ENCODE measurements at places on chromosomes 6 and 20. TPM values are rescaled to one million over a fixed set of nuclear protein-coding genes. Genes with fewer than 3 reads are reported as not detected.

DNA sequence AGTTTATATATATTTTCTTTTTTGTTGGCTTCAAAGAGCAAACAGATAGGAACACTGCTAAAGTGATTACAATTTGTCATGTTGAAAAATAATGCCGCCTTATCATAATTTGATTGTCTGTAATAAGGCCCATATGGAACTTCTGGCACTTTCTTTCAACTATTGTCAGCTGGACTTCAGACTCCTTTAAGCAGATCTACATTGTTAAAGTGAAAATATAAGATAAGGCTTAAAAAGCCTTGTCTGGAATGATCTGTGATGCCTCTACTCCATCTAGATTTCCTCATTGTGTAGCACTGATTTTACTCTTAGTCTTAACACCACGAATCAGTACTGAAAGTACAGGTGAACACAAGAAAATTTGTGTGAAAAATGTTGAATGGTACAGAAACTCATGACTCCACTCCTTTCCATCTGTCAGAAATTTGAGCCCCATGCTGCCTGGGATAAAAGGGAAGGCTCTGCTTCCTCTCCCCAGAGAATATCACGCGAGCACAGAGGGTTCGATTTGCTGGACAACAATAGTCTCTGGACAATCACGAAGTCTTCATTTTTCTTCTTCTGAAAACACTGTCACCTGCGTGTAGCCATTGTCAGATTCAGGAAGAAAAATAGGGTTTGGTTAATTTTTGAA is 56.0 kb downstream of the BCAS1 start:
- peaks cover 13% of the 10 kb centered on the region for H3K4me1 ChIP-seq
- no peaks in the 10 kb centered on the region for H3K27me3 ChIP-seq
- peak overlapping the region; percentile 93 for H3K27ac ChIP-seq
- H3K4me3 ChIP-seq = no peak overlapping the region
- DNase-seq = no peak
- H3K36me3 ChIP-seq = no peaks in the 10 kb centered on the region

DNA sequence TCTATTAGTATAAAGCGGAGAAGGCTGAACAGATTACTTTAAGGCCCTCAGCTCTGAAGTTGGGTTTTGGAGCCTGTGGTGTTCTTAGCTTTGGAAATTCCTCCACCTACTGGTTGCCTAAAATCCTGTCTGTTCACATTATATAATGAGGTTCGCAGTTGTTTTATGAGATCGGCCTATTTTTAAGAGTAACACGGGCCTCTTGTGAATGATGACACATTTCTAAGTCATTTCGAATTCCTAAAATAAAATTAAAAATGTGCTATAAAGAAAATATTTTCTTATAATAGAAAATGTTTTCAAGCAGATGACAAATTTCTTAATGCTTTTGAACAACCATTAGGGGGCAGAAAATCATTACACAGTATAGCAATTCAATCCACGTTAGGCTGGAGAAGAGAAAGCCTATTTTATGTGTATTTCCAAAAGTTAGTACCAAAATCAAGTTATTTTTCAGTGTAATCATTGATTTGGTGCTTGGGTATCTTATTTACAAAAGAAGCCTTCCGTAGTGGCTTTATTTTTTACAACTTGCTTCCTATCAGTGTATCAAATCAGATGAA is 15.8 kb upstream of the FAM8A1 start:
- H3K4me1 ChIP-seq = peaks cover 4% of the 10 kb centered on the region
- no peaks in the 10 kb centered on the region for H3K27me3 ChIP-seq
- peak; percentile 23 for DNase-seq

DNA sequence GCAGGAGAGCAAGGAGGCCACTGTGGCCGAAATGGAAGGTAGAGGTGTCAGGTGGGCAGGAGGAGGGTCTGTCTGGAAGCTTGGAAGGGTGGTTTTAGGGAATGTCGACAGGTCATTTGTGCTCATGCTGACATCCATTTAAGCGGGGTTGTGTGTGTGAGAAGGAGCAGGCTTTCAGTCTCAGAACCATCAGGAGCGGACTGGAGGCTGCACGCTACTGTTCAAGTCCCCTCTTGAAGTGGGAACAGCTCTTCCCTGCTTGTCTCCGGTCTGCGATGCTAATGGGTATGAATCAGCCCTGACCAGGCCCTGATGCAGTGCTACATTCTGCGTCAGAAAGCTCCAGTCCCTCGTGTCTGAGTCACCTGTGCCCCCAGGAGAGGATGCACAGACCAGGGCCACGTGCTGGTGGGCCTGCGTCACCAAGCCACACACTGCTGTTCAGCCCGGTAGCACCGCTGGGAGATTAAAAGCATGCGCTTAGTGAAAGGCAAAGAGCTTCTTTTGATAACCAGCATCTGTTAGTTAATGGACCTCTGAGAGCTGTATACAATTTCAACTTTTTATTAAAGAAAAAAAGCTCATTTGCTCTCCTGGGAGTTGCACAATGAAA is 58.0 kb downstream of the APCDD1L start:
- H3K4me1 ChIP-seq = peaks cover 21% of the 10 kb centered on the region
- H3K27me3 ChIP-seq = no peaks in the 10 kb centered on the region
- DNase-seq = no peak
- H3K36me3 ChIP-seq = peaks cover 34% of the 10 kb centered on the region
- H3K27ac ChIP-seq = no peak overlapping the region

DNA sequence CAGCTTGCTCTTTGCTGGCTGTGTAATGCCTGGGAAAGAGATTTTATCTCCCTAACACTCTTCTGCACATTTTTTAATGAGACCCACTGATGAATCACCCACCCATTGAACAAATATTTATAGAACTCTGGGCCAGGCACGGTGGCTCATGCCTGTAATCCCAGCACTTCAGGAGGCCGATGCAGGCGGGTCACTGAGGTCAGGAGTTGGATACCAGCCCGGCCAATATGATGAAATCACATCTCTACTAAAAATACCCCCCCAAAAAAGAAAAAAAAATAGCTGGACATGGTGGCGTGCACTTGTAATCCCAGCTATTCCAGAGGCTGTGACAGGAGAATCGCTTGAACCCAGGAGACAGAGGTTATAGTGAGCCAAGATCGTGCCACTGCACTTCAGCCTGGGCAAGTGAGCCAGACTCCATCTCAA is 82.1 kb upstream of the SIRPA start:
- H3K4me1 ChIP-seq = peaks cover 66% of the 10 kb centered on the region
- DNase-seq = no peak
- no peaks in the 10 kb centered on the region for H3K36me3 ChIP-seq
- no peak overlapping the region for H3K4me3 ChIP-seq

DNA sequence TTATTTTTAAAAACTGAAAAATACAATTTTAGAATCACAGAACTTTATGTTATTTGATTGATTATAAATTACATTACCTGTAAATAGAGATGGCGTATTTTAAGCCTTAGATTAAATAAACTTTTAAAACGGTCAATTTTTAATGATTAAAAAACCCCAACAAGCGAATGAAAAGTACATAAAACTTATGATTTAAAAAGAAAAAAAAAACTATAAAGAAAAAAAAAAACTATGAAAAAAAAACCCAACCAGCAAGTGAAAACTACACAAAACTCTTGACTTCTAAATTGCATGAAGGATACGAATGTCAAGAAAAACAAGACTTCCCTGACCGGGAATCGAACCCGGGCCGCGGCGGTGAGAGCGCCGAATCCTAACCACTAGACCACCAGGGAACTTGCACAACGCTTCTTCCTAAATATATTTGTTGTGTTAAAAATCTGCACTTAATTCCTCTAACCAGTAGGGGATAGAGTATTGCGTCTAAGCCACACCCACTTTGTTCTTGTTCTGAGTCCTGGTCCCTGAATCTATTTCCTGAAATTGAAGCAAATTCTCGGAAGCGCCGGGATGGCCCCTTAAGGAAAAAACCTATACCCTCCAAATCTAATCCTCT is 10.7 kb upstream of the NCOA7 start:
- H3K4me3 ChIP-seq = no peak overlapping the region
- H3K36me3 ChIP-seq = no peaks in the 10 kb centered on the region
- H3K27me3 ChIP-seq = peaks cover 14% of the 10 kb centered on the region
- H3K4me1 ChIP-seq = peaks cover 6% of the 10 kb centered on the region
- DNase-seq = peak; percentile 87

GRCh38 chr6:1297746-1298145 is 14.2 kb upstream of the FOXQ1 start:
- no peak for DNase-seq
- H3K27ac ChIP-seq = no peak overlapping the region
- H3K4me1 ChIP-seq = no peaks in the 10 kb centered on the region
- H3K27me3 ChIP-seq = peaks cover 72% of the 10 kb centered on the region
- H3K36me3 ChIP-seq = no peaks in the 10 kb centered on the region

GRCh38 chr6:108228416-108228815 is 32.4 kb downstream of the SNX3 start:
- H3K27ac ChIP-seq = no peak overlapping the region
- no peaks in the 10 kb centered on the region for H3K27me3 ChIP-seq
- DNase-seq = no peak

GRCh38 chr6:34601706-34602105 is 45.6 kb upstream of the SPDEF start:
- H3K27ac ChIP-seq = peak overlapping the region; percentile 58
- no peak overlapping the region for H3K4me3 ChIP-seq
- no peak for DNase-seq
- no peaks in the 10 kb centered on the region for H3K27me3 ChIP-seq
- peaks cover 21% of the 10 kb centered on the region for H3K4me1 ChIP-seq

DNA sequence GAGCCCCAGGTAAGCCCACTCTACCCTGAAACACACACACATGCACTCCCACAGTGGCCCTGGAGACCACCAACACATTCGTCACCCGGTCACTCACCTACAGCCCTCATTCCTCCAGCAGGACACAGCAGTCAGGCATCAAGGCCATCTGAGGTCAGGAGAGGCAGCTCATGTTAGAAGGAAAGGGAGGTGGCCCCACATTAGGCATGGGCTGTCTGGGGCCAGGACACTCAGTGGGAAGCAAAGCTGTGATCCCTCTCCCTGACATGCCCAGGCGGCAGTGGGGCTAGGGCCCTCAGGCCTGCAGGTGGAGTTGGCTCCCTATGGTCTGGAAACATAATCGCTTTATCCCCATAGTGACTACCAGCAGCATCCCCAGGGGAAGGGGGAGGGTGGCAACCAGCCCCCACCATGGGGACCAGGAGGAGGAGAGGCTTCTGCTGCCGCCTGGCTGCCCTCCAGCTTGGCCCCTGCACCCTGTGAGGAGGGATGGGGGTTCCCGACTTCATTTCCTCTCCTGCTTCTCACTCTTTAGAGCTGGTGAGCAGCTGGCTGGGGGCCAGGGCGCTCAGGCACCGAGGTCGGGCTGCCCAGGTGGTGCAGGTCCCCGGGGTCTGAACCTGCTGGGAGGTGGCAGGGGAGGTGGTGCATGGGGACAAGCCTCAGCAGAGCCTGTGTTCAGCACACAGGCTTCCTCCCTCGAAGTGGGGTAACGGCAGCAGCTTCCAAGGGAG is 76.6 kb upstream of the CST7 start:
- H3K36me3 ChIP-seq = no peaks in the 10 kb centered on the region
- H3K27me3 ChIP-seq = no peaks in the 10 kb centered on the region
- no peak for DNase-seq
- no peak overlapping the region for H3K4me3 ChIP-seq

The PSMB9 gene
- not detected for total RNA-seq

The PHACTR3 gene
- 22.4 TPM for total RNA-seq

The C20orf202 gene
- total RNA-seq = 0.18 TPM

The BAG2 gene
- total RNA-seq = 3.3 TPM

The B4GALT5 gene
- total RNA-seq = 48.9 TPM

The SLC22A16 gene
- not detected for total RNA-seq

The EYA2 gene
- total RNA-seq = 1.3 TPM

Data from neural crest cell (in vitro differentiated cells).